ENCODE measurements at places on chromosomes 16 and 17.
A peak's percentile ranks its signal among the peaks of the same experiment; 100 is the strongest.

DNA sequence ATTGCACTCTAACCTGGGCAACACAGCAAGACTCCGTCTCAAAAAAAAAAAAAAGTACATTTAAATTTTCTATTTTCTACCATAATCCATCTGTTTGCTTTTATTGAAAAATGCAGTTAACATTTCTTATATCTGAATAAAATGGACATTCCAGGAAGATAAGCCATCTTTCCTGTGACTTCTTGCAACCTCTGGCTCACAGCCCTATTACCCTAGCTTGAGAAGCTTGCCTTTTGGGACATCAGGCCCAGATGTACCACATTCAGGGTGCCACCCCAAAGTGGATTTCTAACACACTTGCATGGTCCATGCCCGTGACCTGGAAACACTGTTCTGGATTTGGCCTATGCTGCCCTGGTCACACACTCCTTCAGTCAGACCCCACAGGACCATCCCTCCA lies 30.1 kb upstream of the DDX52 start:
- no peak for DNase-seq

GRCh38 chr17:35586569-35587073 lies 501 bp upstream of the AP2B1 start:
- no peak for DNase-seq

DNA sequence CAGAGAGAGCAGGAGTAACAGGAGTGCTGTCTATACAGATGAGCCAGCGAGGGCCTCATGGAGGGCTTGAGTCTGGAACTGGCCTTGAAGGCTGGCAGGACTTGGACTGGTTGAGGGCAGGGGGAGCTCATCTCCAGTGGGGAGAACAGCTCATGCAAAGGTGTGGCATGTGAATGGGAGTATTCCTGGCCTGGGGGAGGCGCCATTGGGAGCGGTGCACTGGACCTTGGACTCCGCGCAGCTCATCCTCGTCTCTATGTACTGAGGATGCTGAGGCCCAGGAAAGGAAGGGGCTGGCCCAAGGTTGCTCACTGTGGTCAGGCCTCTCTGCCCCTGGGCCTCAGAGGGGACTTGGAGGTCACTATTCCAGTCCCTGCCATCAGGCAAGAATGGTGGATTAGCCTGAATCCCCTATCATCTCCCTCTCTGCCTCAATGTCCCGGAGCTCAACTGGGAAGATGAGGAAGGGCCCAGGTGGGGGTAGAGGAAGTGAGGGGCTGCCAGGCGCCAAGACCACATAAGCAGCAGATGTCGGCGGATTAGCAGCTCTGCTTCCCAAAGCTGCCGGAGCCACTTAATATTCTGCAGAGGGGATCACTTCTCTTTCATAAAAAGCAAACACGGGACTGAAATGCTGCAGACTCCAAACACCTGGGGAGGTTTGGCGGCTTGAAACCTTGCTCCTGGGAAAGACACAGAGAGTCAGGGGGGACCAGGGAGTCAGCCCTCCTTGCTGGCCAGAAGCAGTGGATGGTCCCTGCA lies 88.9 kb downstream of the SDK2 start:
- DNase-seq = no peak

GRCh38 chr16:82814059-82814458 lies 187.3 kb downstream of the CDH13 start:
- DNase-seq = no peak

GRCh38 chr17:4007346-4008081 lies 43.3 kb upstream of the ATP2A3 start:
- DNase-seq = no peak

GRCh38 chr17:75896415-75897159 lies at the start of gene TRIM65:
Gene TRIM65 (minus strand): TSS chr17:75896951. CDS start chr17:75896937, 14 bp downstream.
- peak; percentile 87 for DNase-seq

DNA sequence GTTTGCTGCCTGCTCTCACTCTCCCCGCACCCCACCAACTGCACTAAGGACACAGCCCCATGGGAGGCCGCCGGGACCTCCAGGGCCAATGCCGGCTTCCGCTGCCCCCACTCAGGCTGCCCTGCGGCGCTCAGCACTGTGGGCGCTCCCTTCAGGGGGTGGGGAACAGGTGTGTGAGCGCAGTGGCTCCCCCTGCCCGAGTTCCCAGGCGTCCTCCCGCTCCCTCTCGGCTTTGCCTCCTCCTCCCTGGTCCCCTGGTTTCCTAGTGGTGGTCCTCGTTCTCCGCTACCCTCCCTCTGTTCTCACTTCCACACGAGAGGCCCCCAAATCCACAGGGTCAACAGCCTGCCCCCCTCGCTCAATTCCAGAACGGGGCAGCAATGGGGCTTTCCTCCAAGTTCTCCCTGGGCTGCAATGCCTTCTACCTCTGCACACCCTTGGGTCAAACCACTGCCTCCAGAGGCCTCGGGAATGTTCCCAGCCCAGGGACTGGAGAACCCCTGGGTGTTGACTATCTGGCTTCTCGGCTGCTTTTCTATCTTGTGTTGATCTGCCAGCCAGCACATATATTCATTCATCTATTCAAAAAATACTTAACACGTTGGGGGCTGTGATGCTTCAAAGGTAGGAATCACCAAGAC lies 9.9 kb downstream of the FOXJ1 start:
- DNase-seq = no peak

DNA sequence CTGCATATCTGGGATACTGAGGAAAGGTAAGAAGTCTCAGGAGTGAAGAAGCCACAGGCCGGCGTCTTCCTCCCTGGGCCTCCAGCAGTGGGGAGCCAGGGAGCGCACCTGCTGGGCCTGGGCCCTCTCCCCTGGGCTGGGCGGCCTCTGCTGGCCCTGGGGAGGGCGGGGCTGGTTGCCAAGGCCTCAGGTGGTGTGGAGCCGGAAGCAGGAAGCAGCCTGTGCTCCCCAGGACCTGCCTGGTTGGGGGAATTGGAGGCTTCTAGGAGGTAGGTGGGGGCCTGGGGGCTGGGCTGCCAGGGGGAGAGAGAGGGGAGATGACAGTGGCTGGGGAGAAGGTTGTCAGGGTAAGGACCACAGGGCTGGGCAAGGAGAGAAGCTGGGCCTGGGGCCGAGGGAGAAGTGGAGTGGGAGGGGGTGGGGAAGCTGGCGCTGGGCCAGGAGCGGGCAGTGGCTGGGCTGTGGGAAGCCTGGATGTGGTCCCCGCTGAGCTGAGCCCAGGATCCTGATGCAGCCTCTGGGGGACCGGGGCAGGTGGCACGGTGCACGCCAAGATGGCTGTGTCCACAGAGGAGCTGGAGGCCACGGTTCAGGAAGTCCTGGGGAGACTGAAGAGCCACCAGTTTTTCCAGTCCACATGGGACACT lies at the start of gene SMIM22:
TSS of gene SMIM22 (plus strand) at position 189 of the 647 bp plus-strand sequence. CDS start at position 555, 366 bp downstream.
- no peak for DNase-seq

DNA sequence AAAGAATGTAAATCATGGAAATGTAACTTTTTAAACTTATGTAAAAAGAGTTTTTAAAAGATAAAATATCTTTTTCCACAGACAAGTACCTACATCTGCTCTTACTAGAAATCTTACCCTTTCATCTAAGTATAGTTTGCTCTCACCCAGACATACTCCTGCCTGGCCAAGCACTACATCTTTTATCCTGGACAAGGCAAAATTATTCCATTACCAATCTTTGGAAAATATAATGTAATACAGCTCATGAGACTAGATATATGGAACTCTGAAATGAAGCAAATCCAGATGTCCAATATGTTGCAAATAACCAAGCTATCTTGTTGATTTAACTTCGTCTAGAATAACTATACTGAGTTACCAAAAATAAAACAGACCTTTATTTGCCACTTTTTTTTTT lies 50.0 kb downstream of the VMP1 start:
- DNase-seq = no peak

DNA sequence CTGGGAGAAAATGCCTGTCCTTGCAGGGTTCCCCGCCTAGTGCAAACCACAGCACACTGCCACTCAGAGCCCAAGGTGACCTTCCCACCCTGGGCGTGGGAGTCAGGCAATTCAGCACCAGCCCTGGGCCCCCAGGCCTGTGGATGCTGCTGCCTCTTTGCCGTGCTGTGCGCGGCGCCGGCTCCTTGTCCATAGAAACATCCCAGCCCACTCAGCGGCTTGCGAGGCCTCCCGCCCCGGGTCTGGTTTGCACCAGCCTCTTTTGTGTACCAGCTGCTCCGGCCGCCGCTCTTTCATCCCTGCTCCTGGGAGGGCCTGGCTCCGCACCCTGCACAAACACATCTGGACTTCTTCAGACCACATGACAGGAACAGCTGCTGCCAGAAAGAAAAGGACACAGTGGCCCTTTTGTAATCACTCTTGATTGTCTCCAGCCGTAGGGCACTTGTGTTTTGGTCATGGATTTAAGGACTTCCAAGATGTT lies 75.4 kb upstream of the SDK2 start:
- DNase-seq = no peak

- DNase-seq = no peak
Observed at GRCh38 chr17:67974598-67975066, 21.6 kb downstream of the C17orf58 start.

DNA sequence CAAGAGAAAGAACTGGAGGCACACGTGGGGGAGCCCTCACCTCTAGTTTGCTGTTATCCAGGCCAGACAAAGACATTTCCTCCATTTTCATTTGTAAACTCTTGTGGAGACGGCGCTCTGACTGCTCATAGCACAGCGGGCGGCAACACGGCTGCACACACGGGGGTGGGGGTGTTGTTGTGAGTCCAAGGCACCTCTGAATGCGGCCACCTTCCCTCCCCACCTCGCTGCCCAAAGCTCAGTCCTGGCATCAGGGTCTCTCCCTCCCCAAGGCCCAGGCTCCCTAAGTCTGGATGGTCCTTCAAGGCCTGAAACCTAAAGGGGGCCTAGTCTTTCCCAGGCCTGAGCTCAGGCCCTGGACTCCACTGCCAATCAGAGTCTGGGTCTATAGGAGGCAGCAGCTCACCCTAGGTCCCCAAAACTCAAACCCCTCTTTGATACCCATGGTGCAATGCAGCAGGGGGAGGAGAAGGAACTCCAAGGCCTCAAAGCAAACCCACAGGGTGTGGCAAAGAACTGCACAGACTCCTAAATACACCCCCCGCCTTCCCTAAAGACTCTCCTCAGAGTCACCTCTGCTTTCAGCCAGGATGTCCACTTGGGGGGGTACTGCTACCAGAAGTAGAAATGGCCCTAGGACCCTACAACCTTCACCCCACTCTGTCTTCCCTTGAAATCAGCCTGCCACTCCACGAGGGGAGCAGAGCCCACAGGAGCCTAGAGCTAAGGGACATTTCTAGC lies 1.5 kb downstream of the ATXN7L3 start:
- no peak for DNase-seq

DNA sequence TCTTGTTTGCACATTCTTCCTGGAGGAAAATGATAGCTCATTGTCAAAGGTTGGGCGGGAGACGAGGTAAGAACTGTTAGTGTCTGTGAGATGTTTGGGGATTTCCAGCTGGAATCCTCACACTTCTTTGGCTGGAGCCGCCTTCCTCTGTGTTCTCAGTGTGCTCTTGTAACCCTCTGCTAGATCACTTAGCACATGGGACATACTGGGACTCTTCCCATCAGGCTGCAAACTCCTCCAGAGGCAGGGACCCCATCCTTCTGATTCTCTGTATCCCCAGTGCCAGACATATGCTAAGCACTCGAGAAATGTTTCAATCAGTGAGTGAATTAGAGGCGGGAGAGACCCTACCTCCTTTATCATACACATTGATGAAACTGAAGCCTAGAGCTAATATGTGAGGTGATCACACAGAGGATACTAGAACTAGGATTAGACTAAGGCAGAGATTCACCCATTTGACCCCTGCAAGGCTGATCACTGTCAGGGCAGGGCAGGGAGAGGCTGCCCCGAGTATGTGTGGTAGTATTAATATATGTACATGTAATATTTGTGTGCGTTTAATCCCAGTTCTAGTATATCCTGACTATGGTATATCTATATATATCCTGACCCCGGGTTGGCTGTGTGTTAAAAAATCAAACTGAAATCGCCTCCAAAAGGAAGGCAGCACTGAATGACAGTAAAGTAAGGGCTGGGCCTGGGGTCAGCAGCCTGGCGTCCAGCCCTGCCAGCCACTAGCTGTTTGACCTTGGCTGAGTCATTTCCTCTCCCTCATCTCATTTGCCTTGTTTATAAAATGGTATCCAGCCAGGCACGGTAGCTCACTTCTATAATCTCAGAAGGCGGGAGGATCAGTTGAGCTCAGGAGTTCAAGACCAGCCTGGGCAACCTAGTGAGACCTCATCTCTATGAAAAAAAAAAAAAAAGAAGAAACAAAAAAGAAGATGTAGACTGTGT lies 75.5 kb upstream of the TBX2 start:
- DNase-seq = no peak

DNA sequence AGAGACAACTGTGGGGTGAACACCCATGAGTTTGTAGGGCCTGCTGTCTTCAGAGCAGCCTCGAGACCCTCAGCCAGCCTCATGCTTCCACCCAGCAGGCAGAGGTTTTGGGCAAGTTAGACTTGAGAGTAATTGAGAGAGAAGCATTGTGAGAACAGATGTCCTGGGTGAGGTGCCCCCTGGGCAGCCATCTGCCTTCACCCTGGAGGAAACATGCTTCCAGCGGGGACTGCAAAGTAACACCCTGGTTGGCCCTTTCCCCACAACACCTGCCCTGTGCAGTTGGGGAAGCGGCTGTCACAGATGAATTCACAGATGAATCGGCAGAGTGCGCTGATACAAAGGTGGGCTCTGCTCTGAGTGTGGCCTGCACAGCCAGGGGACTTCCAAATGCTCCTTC lies 23.4 kb downstream of the ATPAF2 start:
- no peak for DNase-seq

- DNase-seq = no peak
Observed at GRCh38 chr17:67253384-67253783, 8.4 kb upstream of the HELZ start.

DNA sequence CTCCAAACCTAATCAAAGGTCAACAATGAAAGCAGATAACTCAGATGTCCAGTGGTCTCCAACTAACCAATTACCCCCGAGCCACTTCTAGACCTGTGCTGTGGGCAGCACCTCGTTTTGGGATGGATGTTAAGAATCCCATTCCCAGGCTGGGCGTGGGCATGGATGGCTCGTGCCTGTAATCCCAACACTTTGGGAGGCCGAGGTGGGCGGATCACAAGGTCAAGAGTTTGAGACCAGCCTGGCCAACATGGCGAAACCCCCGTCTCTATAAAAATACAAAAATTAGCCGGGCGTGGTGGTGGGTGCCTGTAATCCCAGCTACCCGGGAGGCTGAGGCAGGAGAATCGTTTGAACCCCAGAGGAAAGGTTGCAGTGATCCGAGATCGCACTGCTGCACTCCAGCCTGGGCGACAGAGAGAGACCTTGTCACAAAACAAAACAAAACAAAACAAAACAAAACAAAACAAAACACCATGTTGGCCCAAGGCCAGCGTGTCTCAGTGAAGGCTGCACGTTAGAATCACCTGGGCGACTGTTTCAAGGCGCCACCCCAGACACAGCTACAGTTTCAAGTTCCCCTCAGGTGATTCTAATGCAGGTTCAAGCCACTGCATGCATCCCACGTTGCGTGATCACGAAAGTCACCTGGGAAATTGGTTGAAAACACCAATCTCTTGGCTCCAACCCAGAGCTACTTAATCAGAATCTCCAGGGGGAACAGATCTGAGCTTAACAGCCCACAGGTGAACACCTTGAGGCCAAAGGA lies 21.3 kb downstream of the COX4I1 start:
- no peak for DNase-seq

- no peak for DNase-seq
Observed at GRCh38 chr16:60642956-60643355, 1393.3 kb downstream of the CDH8 start.

- no peak for DNase-seq
Observed at GRCh38 chr17:73705594-73705993, 61.3 kb upstream of the SDK2 start.

Data from GM06990 (cell line).